ENCODE measurements at places on chromosomes 11 and 22.

GRCh38 chr11:133727774-133728173, 117.5 kb downstream of the SPATA19 start:
- H3K4me1 ChIP-seq: no peaks in the 10 kb centered on the region
- H3K27ac ChIP-seq: no peak overlapping the region
- no peaks in the 10 kb centered on the region for H3K36me3 ChIP-seq
- no peaks in the 10 kb centered on the region for H3K27me3 ChIP-seq
- DNase-seq: no peak

DNA sequence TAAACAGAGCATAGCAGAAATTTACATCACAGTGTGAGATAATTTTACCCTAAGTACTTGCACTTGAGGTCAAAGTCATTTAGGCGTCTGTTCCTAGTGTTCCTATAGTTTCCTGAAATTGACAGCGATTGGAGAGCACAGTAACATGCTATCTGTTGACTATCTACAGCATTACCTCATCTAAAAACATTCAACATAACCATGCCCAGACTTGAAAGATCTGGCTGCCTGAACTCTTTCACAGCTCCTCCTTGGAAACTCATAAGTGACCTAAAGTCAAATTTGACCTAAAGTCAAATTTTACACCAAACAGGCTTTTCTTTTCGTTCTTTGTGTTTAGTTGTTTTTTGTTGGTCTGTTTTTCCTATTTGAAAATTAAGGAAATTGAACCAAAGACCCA, 233.8 kb upstream of the UBASH3B start:
- peaks cover 2% of the 10 kb centered on the region for H3K27me3 ChIP-seq
- no peak overlapping the region for H3K4me3 ChIP-seq
- DNase-seq: no peak
- H3K36me3 ChIP-seq: no peaks in the 10 kb centered on the region
- no peak overlapping the region for H3K27ac ChIP-seq

GRCh38 chr11:45000918-45001317, 50.2 kb upstream of the TP53I11 start:
- DNase-seq: no peak
- H3K36me3 ChIP-seq: no peaks in the 10 kb centered on the region
- H3K27me3 ChIP-seq: peaks cover 8% of the 10 kb centered on the region
- H3K4me3 ChIP-seq: no peak overlapping the region

- no peaks in the 10 kb centered on the region for H3K4me1 ChIP-seq
- H3K36me3 ChIP-seq: no peaks in the 10 kb centered on the region
- no peak for DNase-seq
- no peak overlapping the region for H3K4me3 ChIP-seq
- H3K27ac ChIP-seq: no peak overlapping the region
Observed at GRCh38 chr22:50720301-50721256, 17.4 kb upstream of the ACR start.

- no peak for DNase-seq
- peaks cover 40% of the 10 kb centered on the region for H3K27me3 ChIP-seq
Observed at GRCh38 chr11:17655682-17656081, 63.7 kb upstream of the MYOD1 start.

DNA sequence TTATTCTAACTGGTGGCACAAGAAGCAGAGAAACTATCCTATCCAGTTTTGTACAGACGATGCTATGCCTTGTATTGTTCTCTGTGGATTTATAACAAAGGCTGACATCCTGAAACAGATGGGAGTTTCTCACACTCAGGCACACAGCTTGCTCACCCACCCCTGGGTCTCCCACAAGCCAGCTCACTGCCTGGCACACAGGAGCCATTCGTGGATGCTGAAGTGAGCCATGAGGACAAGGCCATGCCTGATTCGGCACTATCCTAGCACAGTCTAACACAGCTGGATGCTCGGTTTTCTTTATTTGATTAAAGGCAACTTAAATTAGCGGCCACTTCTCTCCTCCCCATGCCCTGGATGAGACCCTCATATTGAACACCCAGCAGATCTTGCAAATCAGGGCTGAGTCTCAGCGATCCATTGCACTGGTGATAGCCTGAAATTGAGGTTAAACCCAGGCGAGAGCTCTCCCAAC, 25.7 kb upstream of the TMPRSS4 start:
- no peaks in the 10 kb centered on the region for H3K36me3 ChIP-seq
- no peaks in the 10 kb centered on the region for H3K27me3 ChIP-seq
- H3K4me1 ChIP-seq: peaks cover 72% of the 10 kb centered on the region

GRCh38 chr11:18145025-18145424, 12.7 kb downstream of the MRGPRX3 start:
- no peak overlapping the region for H3K4me3 ChIP-seq
- H3K27me3 ChIP-seq: peaks cover 56% of the 10 kb centered on the region
- H3K27ac ChIP-seq: no peak overlapping the region
- no peaks in the 10 kb centered on the region for H3K36me3 ChIP-seq

DNA sequence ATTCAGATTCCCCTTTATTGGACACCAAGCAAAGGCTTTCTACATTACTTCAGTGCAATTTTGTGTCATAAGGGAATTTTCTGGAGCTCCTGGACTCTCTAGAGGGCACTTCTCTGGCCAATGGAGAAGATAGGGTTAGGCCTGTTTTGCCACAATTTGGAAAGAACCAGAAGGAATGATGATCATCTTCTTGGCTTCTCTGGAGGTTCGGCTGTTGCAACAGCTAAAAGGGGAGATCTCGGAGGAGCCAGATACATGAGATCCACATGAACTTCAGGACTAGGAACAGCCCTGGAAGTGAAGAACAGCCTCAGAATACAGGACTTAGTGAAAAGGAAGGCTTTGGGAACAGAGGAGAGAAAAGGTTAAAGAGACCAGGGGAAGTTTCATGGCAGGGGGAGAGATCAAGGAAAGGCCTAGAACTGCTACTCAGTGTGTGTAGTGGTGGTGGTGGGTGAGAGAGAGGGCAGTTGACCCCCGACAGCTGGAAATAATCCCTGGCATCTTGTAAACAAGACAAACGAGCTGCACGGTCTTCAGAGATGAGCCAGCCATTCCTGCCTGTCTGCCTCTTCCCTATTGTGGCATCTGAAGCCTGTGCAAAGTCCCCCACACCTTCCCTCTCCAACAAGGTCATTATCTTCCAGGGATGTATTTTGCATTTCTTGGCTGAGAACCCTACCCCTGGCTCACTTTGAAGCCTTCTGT, 83.8 kb downstream of the CCDC81 start:
- H3K27ac ChIP-seq: no peak overlapping the region
- H3K4me1 ChIP-seq: peaks cover 11% of the 10 kb centered on the region
- H3K4me3 ChIP-seq: no peak overlapping the region

DNA sequence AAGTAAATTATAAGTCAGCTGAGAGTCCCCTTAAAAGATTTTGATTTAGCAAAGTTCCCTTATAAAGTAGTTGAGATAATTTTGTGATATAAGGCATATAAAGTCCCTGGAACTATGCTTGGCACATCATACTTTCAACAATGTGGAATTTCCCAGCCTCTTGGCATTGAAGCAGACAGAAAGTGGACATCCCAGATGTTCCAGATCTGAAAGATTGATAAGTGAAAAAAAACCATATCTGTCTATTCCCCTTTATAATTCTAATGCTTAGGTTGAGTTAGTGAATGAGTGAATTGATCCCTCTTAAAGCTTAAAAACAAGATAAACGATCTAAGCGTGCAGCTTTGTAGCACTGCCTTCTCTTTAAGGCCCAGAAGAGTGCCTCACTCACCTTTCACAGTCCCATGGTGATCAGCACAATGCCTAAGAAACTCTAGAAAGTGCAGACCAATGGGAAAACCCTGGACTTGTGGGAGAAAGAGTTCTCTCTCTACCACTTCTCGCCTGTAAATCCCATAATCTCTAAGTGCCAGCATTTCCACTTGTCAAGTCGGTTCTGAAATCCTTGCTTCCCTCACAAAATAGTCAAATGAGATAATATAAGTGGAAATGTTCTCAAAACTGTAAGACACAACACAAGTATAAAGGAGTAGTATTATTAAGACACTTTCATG, 17.8 kb downstream of the FIBIN start:
- DNase-seq: no peak
- H3K36me3 ChIP-seq: no peaks in the 10 kb centered on the region
- no peaks in the 10 kb centered on the region for H3K4me1 ChIP-seq
- H3K27ac ChIP-seq: no peak overlapping the region
- H3K4me3 ChIP-seq: no peak overlapping the region

DNA sequence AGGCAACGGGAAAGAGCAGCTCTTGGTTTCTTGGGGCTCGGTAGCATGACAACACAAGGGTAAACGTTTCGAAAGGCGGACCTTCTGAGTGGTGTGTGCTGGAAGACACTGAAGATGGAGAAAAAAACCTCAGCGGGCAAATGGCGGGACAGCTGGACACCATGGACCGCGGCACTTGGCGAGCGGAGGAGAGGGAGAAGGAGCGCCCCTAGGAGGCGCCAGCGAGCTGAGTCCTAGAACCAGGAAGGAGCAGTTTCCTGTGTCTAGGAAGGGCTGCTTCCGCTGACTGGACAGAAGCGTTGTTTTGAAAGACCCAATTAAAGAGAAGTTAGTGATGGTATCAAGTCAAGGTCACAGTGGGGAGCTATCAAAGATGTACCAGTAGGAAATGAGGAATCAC, 44.0 kb upstream of the OPCML start:
- H3K27me3 ChIP-seq: no peaks in the 10 kb centered on the region
- no peak overlapping the region for H3K4me3 ChIP-seq
- no peak for DNase-seq
- H3K4me1 ChIP-seq: no peaks in the 10 kb centered on the region
- H3K27ac ChIP-seq: no peak overlapping the region

GRCh38 chr11:17867341-17867740, 132.8 kb downstream of the KCNC1 start:
- no peaks in the 10 kb centered on the region for H3K27me3 ChIP-seq
- no peak overlapping the region for H3K27ac ChIP-seq
- DNase-seq: no peak
- no peak overlapping the region for H3K4me3 ChIP-seq
- H3K4me1 ChIP-seq: no peaks in the 10 kb centered on the region
- H3K36me3 ChIP-seq: peaks cover 21% of the 10 kb centered on the region

DNA sequence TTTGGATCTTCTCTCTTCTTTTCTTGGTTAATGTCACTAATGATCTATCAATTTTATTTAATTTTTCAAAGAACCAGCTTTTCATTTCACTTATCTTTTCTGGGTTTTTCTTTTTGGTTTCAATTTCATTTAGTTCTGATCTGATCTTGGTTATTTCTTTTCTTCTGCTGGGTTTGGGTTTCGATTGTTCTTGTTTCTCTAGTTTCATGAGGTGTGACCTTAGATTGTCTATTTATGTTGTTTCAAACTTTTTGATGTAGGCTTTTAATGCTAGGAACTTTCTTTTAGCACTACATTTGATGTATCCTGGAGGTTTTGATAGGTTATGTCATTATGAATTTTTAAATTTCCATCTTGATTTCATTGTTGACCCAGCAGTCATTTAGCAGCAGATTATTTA, 142.3 kb downstream of the C11orf87 start:
- no peaks in the 10 kb centered on the region for H3K36me3 ChIP-seq
- no peak overlapping the region for H3K4me3 ChIP-seq
- no peak for DNase-seq
- H3K27ac ChIP-seq: no peak overlapping the region
- no peaks in the 10 kb centered on the region for H3K27me3 ChIP-seq

DNA sequence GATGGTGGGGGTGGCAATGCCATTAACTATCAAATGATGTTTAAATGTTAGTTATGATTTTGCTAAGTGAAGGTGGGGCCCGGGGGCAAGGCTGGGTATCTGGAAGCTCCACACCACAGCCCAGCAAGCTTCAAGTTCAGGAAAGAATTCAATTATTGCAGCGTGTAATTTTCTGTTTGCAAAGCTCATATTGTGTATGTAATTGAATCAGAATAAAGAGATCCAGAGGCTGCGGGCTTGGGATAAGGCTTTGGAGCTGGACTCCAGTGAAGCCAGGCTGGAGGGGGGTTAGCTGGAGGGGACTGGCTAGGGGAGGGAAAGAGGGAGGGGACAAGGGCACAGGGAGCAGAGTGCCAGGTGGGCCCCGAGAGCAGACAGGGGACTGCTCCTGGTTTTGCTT, 557.1 kb upstream of the CADM1 start:
- no peak overlapping the region for H3K4me3 ChIP-seq
- no peak overlapping the region for H3K27ac ChIP-seq
- no peak for DNase-seq
- no peaks in the 10 kb centered on the region for H3K4me1 ChIP-seq
- peaks cover 2% of the 10 kb centered on the region for H3K27me3 ChIP-seq
- H3K36me3 ChIP-seq: no peaks in the 10 kb centered on the region

DNA sequence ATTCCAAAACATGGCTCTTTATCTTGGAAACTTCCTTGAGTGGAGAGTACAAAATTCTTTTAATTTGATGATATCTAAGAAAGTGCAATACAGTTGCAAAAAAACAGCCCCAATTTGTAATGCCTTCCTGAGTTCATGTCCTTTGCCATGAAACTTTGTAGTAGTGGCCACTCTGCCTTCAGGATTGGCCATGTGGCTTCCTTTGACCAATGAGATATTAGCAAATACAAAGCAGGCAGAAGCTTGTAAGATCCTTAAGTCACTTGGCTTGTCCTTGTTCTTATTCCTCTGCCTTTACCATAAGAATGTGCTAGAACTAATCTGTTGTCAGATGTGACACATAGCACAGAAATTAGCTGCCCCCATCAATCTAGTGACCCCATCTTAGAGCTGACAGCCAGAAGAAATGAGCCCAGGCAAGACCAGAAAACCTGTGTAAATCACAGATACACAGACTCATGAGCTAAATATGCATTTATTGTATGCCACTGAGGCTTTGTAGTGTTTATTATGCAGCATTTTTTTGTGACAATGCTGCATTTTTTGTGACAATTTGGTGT, 29.8 kb upstream of the BLID start:
- no peaks in the 10 kb centered on the region for H3K36me3 ChIP-seq
- H3K4me1 ChIP-seq: no peaks in the 10 kb centered on the region
- no peak overlapping the region for H3K4me3 ChIP-seq
- no peak for DNase-seq
- H3K27me3 ChIP-seq: no peaks in the 10 kb centered on the region

- H3K36me3 ChIP-seq: no peaks in the 10 kb centered on the region
- no peaks in the 10 kb centered on the region for H3K4me1 ChIP-seq
- peaks cover 2% of the 10 kb centered on the region for H3K27me3 ChIP-seq
- no peak for DNase-seq
- no peak overlapping the region for H3K4me3 ChIP-seq
- H3K27ac ChIP-seq: no peak overlapping the region
Observed at GRCh38 chr11:107257710-107258109, 199.9 kb downstream of the CWF19L2 start.

- no peak overlapping the region for H3K27ac ChIP-seq
- DNase-seq: no peak
- peaks cover 4% of the 10 kb centered on the region for H3K36me3 ChIP-seq
- H3K27me3 ChIP-seq: no peaks in the 10 kb centered on the region
- peaks cover 31% of the 10 kb centered on the region for H3K4me1 ChIP-seq
Observed at GRCh38 chr22:41474872-41475451, 6.0 kb downstream of the ACO2 start.

GRCh38 chr22:41818596-41818995, 14.3 kb upstream of the SREBF2 start:
- no peak for DNase-seq
- H3K27me3 ChIP-seq: no peaks in the 10 kb centered on the region
- peaks cover 19% of the 10 kb centered on the region for H3K36me3 ChIP-seq
- peaks cover 24% of the 10 kb centered on the region for H3K4me1 ChIP-seq
- no peak overlapping the region for H3K4me3 ChIP-seq
